Stimulated activated naive CD8-positive, alpha-beta T cell treated with anti-CD3 and anti-CD28 coated beads, Interleukin-15, Interleukin-2, amounts not matched to agents 100 U/mL and 50 U/mL, for 24 hours (primary cell): ENCODE measurements at places on chromosomes 2 and 18.

GRCh38 chr2:121094845-121095244 is 190.2 kb downstream of the TFCP2L1 start:
- DNase-seq: no peak

DNA sequence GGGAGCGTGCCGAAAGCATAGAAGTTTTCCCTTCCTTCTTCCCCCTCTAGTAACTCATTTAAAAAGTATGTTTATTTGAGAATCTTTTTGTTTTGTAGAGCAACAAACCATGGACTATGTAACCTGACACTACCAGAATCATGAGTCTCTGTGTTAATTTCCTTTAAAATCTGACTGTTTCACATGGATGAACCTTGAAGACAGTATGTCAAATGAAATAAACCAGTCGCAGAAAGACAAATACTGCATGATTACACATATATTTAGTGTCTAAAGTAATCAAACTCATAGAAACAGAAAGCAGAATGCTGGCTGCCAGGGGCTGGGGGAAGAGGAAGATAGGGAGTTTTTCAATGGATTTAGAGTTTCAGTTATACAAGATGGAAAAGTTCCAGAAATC is 32.3 kb downstream of the PTPN2 start:
- DNase-seq: no peak

DNA sequence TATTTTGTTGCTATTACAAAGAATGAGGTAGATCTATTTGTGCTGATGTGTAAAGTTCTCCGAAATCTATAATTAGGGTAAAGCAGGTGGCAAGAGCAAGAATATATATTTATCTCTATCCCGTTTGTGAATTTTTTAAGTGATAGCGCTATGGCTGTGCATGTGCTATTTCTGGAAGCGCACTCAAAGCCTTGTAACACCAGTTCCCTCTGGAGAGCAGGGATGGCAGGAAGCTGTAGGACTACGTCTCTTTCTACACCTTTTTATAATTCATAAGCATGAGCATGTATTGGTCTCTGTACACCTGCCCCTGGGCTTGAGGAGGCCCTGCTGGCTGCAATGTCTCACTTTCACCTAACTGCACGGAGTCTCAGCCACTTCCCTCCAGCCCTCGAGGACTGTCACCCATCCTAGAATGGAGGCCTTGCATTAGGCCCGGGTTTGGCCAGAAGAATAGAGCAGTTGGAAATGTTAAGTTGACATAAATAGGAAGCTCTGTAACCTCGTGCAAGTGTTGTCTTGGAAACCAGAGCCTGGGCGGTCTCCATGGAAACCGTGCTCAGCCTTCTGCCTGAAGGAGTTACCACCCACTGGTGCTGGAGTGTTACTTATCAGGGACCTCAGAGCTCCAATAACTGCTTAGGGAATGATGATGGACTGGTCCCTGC is 20.9 kb downstream of the ITM2C start:
- DNase-seq: peak; percentile 40

DNA sequence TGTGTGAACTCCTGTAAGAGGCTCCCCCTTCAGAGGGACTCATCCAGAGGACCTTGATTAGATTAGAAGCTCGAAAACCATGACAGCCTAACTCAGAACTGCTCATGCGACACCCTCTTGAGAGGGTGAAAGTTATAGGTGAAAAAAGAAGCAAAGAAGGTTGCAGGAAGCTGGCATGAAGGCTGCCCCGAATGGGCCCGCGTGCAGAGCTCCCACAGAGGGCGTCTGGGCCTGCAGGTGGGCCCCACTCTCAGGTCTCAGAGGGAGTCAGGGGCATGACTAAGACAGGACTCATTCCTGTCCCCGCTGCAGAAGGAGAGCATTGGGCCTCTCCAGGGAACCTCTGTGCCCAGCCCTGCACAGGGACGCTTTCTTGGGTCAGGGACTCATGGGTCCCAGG is 235.4 kb downstream of the EIPR1 start:
- no peak for DNase-seq

- DNase-seq: peak; percentile 31
Measured at GRCh38 chr2:102618452-102619413, 620 bp upstream of the SLC9A2 start.

DNA sequence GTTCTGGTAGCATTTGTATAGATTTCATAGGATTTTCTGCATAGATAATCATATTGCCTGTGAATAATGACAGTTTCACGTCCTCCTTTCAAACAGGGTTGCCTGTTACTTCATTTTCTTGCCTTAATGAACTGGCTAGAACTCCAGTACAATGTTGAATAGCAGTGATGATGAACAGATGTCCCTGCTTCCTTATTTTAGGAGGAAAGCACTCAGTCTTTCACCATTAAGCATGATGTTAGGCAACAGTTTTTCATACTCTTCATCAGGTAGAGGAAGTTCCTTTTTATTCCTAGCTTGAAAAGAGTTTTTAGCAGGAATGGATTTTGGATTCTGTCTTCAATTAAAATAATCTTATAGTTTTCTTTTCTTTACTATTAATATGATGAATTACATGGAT is 39.7 kb downstream of the C2orf76 start:
- DNase-seq: no peak

DNA sequence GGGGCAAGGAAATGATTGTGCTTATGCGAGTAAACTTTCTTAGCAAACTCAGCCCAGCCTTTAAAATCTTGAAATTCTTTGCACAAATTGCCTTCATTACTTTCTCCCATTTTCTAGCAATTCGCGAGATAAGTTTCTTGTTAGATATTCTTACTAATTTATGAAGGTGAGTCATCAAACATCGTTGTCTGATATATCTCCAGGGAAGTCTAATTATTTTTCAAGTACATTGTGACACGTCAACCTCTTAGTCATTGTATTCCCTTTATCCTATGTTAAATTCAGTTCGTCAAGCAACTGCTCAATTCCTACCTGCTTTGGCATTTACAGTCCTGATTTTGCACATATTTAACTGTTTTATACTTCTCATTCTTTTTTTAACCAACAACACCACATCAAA is 854.5 kb upstream of the CRIM1 start:
- no peak for DNase-seq

DNA sequence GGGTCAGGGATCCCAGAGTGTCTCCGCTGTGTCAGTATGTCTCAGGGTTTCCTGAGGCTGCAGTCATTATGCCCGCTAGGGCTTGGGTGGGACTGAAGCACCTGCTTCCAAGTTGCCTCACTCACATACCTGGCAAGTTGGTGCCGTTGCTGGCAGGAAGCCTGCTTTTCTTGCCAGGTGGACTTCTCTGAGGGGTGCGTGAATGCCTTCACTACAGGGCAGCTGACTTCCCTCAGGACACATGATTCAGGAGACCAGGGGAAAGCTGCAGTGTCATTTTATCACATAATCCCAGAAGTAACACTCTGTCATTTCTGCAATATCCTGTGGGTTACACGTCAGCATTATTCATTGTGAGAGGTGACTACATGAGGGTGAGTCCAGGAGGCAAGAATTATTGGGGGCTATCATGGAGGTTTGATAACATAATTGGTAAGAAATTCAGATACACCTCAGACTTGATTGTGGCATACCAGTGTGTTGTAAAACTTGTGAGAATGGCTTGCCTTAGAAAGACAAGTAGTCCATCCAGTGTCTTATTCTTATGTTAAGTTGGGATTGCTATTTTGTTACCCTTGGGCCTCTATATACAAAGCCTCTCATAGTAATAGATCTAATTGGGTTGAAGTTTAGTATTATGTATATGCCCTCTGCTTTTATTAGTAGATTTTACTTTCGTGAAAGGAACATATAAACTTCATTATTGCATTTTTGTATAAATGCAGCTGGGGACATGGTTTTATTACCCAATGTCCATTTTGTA is 44.1 kb downstream of the NEDD4L start:
- peak; percentile 4 for DNase-seq

- no peak for DNase-seq
Measured at GRCh38 chr2:106547164-106547903, 60.2 kb downstream of the CD8B2 start.

- no peak for DNase-seq
Measured at GRCh38 chr2:32937602-32938448, 8.9 kb upstream of the LTBP1 start.

DNA sequence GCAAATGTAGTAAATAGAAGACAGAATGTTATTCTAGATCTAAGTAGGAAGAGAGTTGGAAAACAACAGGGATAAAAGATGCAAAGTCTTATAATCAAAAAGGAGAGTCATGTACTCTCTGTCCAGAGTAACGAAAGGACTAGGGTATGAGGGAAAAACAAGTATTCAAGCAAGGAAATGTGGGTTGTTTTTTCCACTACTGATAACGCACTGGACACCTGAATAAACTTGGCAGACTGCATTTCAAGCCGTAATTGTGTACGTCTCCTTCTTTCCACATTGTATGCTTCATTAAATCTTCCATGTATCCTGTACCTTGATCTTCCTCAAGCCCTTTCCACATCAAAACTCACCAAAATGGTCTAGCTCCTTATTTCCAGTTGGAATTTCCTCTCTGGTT is 420.6 kb downstream of the ZEB2 start:
- DNase-seq: no peak

- DNase-seq: peak; percentile 22
Measured at GRCh38 chr2:88190808-88191721, 20.9 kb downstream of the THNSL2 start.

GRCh38 chr18:67475673-67476072 is 40.8 kb downstream of the DSEL start:
- no peak for DNase-seq

DNA sequence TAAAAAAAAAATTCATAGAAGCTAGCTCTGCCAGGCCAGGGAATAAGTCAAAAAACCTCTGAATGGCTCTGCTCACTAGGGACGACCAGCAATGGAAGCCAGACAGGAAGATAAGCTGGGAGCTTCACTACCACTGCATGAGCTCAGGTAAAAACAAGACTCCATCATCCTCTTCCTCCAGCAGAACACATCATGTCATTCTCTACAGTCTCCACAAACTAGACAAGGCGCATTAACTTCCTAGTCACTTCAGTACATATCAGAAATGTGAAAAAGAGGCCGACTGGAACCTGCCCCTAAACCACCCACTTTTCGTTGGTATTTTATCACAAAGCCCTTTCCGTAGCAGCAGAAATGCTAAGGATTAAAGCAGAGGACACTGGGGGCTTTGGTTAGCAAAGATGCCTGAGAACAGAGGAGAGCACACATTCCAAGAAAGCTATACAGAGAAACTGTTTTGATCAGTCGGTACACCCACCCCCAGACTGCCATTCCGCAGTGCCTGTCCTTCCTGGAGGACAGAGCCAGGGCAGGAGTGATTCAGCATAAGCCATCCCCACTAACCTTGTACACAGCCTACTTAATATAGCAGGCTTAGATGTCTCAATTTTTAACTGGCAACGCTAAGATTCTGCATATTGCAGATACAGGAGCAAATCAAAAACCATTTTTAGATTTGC is 53.4 kb downstream of the AAK1 start:
- DNase-seq: no peak

DNA sequence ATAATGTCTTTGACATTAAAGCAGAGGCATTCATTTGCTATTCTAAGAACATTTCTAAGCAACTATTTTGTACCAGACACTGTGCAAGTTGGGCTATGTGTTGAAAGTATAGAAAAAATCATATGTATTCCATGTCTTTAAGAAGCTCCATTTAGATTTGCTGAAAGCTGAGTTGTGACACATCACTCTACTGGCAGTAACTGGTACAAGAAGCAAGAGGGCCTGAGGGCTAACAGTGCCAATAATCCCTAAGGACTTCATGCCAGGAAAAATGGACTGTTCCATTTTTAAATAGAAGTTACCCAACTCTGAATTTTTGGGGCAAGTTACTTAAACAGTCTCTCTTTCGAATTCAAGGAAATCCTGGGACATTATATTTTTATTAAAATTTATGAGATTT is 178.7 kb downstream of the SRBD1 start:
- no peak for DNase-seq

DNA sequence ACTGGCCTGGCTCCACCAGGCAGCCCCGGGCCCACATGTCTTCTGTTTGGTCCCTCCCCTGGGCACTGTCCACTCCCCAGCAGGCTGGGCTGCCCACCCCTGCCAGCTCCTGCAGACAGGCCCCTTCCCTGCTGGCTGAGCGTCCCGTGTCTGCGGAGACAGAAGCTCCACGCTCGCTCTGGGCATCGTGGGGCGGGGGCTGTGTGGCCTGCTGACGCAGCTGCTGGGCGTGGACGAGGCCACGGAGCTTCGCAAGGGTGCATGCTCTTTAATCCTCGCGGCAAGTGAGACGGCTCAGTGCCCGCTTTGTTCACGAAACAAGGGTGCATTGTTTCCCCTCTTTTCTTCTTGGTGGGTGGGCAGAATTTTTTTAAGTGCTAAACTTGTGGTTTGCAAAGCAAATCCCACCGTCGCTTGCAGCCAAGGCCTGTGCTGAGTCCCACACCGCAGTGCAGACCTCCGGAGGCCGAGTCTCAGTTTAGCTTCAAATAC is 132.8 kb upstream of the CTDP1 start:
- no peak for DNase-seq

- no peak for DNase-seq
Measured at GRCh38 chr18:13982126-13982525, 66.8 kb upstream of the MC2R start.

DNA sequence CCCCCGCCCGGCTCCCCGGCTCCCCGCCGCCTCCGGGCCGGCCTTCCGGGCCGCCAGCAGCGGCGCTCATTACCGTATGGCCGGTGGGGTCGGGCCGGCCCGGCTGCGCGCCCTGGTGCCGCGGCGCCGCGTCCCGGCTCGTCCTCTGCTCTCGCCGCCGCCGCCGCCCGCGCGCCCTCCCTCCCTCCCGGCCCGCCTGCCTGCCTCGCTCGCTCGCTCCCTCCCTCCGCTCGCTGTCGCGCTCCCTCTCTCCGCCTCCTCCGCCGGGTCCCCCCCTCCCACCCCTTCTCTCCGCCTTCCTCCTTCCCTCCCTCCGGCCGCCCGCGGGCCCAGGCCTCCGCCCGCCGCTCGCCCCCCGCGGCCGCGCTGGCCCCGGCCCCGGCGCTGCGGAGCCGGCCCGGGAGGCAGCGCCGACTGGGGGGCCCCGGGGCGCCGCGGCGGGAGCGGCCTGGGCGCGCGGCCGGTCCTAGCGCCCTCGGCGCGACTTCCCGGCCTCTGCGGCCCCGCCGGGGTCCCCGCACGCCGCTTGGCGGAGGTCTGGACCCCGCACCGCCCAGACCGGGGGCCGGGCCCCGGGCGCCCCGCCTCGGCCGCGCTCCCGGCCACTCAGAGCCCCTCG is at the start of gene DNMT3A:
DNMT3A (minus strand) TSS at position 173 of the 619 bp plus-strand sequence. CDS start 27,941 bp downstream, outside the sequence.
- DNase-seq: peak; percentile 68

DNA sequence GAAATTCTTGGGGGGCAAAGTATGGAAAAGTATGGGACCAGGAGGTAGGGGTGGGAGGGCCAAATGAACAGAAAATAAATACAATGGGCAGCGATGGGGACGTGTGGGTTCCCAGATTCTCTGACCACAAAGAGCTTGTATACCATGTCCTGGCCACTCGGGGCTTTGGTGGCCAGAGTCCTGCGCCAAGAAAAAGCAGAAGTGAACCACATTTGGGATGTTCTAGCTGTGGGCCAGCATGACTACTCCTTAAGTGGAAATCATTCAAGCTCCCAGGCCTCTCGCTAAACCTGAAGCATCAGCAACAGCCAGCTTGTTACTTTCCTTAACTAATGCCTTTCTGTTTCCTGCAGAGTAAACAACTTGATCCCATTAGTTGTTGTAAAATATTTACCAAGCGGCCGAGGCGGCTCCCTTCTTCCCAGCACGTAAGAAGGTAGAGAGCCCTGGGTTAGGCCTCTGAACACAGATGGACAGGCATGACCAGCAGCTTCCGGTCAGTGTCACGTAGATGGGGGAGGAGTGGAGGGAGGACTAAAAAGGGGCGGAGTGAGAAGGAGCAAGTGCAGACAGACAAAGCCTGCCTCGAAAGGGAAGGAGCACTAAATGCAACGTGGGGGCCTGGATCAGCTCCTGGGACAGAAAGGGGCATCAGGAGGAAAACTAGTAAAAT is 88.2 kb downstream of the GALNT14 start:
- no peak for DNase-seq
